Hippocampal formation (tissue), 2 donors: ENCODE measurements at places on chromosomes 2 and 18.
A peak's percentile ranks its signal among the peaks of the same experiment; 100 is the strongest.

DNA sequence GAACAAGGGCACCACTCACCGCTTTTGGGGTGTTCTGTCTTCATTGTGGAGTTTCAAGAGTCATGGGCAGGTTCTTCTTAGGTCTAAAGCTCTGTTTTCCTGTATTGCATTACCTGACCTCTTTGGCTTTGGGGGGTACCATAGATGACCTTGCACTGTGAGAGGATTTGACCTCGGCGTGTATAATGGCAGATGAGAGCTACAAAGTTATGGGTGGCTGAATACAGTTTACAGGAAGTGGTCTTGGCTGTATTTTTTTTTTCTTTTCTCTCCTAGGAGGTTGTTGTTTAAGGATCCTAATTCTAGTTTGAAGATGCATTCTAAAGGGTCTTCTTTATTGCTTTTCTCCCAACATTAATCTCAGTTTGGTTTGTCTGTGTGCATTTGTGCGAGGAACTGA lies 11.5 kb downstream of the GAL3ST2 start:
- DNase-seq, result no peak

GRCh38 chr2:189440644-189440946 lies 679 bp upstream of the WDR75 start:
- no peak for DNase-seq

- DNase-seq, result no peak
Measured at GRCh38 chr2:108324531-108325255, 36.0 kb downstream of the SULT1C2 start.

DNA sequence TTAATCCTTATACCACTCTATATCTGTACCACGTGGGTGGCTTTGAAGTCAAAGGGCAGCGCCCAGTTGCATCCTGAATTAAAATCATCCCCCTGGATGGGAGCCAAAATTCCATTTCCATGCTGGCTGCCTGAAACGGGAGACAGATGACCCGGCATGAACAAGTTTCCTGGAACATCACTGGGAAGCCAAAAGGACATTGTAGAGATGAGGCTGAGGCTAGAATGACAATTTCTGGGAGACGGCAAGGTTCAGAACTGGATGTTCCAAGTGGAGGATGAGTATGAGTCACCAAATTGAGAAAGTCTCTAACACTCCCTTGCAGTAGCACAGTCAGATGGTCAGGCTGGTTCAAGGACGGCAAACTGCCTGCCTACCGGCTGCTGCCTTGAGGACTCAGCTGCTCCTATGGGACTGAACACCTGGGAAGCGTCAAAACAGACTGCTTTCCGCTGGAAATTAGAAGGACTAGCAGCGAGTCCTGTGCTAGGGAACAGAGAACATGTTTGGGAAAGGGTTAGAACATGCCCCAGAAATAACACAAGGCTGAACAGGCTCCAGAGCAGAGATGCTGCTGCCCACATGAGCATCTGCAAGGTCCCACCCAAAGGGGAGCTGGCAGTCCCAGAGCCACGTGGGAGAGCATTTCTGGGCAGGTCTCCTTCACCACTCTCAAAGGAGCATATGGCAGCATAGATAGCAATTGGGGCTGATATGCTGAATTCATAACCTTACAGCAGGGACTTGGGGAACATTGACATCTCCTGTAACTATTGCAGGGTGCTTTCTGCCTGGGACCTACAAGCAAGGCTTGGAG lies 32.0 kb downstream of the YPEL5 start:
- peak; percentile 3 for DNase-seq

DNA sequence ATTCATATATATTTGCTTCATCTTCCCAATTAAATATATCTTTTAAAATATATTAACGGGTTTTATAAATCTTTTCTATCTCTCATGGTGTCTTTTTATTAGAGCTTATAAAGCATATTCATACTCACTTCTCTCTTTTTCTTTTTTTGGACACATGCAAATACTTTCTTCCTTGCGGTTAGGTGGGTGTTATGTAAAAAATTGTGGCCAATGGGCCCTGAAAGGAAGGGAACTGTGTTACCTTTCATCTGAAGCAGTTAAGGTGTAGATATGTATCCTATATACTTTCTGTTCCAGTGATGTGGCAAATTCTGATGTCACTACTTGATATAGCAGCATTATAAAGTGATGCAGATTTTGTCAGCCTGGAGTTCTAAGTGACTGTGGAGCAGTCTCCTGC lies 714.5 kb downstream of the PLCL1 start:
- DNase-seq, result no peak

- no peak for DNase-seq
Measured at GRCh38 chr2:191636235-191636543, 41.7 kb upstream of the NABP1 start.

DNA sequence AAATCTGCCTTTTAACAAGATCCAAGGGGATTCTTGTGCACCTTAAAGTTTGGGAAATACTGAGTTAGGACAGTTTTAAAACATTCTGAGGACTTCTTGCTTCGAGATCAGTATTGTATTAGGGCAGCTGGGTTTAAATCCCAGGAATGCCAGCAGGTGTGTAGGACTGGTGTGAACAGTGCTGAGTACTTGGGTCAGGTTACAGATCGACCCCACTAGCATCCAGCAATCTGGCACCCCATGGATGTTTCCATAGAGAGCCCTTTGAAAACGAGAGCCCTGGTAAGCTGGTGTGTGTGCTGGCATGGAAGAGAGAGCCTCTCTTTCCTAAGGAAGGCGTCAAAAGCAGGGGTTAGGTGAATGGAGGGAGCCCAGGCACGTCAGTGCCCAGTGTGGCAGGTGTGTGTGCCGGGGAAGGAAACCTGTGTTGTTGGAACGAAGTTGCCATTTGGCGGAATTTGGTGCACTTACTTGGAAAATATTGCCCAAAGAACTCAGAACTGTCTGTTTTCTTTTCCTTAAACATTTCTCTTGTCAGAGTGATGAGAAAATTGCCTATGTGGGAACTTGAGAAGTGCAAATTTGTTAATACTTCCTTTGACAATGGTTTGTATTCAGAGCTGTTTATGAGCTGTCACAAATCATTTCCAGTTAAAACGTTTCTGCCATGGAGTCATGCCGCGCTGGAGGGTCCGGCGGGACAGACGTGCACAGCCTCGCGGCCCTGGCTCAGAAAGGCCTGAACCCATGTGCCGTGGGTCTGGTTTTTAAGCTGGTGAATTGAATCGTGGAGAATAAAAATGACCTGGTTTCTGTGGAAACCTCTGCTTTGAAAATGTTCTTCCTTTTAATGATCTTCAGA lies 38.1 kb downstream of the LDLRAD4 start:
- no peak for DNase-seq

GRCh38 chr2:113341191-113341869 lies 62.6 kb upstream of the PAX8 start:
- no peak for DNase-seq

GRCh38 chr2:191942739-191943103 lies 95.8 kb upstream of the CAVIN2 start:
- no peak for DNase-seq

DNA sequence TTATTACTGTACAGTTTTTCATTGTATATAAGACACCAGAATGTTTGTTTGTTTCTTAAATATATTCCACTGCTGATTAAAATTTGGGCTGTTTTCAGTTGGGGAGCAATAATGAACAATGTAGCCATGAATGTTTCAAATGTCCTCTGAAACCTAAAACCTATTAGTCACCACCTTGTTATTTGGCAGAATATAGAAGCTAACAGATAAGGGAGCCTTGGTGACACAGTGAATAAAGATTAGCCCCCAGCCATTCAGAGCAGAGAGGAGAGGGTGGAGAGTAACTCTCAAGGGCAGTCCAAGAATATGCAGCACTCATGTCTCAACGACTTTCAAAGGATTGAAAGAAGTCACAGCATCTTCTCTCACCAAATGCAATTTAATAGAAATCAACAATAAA lies 43.1 kb upstream of the ATP8B1 start:
- no peak for DNase-seq

DNA sequence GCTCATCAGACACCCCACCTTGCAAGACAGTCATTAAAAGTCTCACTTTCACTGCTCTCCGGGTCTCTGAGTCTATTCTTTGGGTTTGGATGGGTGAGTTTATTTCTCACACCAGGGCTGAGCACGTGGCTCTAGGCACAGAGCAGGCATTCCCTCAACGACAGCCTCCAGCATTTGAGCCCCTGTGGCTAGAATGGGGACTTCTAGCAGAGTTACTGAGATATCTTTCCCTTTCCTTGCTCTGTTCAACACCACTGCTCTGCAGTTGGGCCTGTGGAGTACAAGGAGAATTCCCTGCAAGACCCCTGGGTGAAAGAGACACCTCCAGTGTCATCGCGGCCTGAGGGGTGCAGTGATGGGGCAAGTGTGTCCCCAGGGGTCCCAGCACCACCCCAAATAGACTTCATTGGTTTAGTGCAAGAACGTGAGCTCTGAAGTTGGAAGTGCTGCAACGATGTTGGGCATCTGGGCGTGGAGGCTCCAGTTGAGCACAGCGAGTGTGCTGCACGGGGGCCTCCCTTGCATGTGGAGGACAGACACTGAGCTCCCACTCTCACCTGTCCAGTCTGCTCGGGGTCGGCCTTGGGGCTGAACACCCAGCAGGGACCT lies 184.1 kb upstream of the HS6ST1 start:
- DNase-seq, result no peak

DNA sequence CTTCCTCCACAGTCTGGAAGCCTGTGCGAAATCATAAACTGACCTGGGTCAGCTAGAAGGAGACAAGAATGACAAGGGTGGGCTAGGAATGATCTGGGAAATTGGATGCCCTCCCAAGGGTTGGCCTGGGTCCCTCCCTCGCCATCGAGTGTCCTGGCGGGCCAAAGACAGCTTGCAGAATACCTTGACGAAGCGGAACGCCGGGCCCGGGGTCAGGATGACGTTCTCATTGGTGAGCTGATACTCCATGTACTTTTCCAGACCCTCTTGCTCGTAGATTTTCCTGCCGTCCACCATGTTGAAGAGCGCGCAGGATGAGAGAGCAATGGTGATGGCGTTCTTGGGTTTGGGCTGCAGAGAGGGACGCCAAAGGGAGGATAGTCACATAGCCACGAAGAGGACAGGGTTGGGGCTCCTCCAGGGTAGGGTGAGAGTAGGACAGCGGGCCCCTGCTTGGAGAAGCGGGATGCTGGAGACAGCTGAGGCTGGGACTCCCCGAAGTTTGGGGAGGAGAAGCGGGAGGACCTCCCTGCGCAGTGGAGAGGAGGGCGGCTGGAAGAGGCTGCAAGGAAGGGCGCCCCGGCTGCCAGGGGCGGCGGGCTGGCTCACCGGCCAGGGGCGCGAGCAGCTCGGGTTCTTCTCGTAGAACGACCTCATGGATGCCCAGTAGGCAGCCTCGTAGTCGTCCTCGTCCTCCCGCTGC lies 5.3 kb downstream of the NT5C1B start:
- no peak for DNase-seq

DNA sequence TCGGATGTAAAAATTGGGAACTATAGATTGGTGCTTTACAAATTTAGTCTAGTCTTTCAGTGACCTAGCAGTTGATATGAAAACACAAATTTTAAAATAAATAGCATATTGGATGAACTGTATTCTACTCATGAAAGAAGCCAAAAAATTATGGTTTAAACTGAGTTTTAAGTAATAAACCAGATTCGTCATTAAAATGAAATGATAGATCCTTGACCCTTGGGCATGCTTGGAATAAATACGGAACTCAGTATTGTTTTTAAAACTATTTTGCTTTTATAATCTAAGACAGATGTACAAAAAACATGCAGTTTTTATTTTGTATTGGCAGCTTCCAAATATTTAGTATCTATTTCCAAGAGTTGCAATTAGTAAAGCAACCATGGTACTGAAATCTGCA lies 34.6 kb upstream of the TBR1 start:
- DNase-seq, result no peak

DNA sequence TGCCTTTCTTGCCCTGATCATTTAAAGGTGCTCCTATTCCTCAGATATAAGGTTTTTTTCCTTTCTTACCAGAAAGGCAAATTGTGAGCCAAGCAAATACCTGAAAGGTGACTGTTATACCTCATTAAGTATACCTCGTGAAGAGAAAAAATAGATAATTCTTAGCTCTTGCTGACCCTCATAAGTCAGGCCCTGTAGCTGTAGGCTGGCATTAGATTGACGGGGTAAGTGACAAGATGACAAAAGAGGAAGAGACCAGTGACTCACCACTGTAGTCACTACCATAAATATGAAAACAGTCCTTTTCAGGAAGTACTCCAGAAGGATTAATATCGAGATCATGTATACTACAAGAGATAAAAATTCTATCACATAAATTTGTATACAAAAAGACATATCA lies 104.6 kb downstream of the PTPN4 start:
- DNase-seq, result no peak

DNA sequence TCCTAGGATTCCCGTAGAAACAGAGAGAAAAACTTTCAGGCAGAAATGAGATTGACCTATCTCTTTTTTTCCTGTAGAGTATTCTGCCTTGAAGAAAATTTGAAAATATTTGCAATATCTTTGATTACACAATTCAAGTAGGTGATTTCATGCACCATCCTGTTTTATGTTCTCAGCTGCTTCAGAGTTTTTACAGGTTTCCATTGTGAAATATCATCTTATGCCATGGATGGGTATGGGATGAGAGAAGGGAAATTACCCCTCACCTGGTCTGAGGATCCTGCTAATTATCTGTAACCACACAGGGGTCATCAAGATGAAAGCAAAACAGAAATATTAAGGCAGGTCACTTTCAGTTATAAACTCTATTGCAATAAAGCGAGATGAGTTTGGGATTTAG lies 264.8 kb downstream of the TXNL1 start:
- DNase-seq, result no peak

- DNase-seq, result no peak
Measured at GRCh38 chr2:65636813-65637483, 204.5 kb upstream of the SPRED2 start.

DNA sequence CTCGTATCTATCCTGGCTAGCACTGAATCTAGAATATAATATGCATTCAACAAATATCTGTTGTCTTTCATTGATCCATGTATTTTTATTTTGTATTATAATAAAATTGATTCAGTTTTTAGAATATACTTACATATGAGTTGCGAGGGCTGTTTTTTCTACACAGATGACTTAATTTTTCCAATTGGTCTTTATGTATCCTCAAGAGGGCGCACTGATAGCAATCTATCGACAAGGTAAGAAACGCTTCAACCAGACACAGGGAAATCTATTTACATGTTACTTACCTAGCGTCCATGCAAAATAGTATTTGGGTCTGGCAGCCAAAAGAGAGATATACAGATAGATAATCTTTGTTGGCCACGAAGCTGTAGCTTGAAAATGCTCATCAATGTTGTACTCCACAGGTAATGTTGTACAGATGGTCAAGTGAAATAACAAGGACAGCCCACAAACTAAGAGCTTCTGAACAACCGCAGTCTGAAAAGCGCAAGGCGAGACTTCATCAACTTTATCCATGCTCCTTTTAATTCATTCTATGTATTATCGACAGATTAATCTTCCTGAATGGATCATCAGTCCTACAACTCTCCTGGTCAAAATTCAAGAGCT lies 35.5 kb upstream of the KIDINS220 start:
- peak; percentile 64 for DNase-seq

- no peak for DNase-seq
Measured at GRCh38 chr2:177547772-177548171, 155.2 kb downstream of the AGPS start.

DNA sequence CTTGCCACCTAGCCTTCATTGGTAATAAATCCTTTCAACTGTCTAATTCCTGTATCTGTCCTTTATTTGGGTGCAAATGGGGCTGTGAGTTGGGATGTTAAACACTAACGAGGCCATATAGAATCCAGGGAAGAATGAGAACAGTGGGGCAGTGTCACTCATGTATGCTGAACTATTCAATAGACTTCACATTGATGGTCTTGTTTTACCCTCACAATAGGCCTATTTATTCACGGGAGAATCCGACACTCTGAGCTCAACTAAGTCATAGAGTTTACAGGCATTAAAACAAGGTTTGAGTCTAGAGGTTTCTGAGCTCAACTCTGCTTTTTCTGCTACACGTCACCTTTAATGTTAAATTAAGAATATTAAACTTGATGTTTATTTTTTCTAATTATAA lies 421.6 kb downstream of the SOX11 start:
- DNase-seq, result peak; percentile 3
